ENCODE measurements at places on chromosomes 16 and 17. TPM values are rescaled to one million over a fixed set of nuclear protein-coding genes. Genes with fewer than 3 reads are reported as not detected.

GRCh38 chr17:77208217-77208808 lies 67.5 kb downstream of the SEC14L1 start:
- no peaks in the 10 kb centered on the region for H3K27me3 ChIP-seq
- no peak overlapping the region for H3K4me3 ChIP-seq
- peaks cover 7% of the 10 kb centered on the region for H3K4me1 ChIP-seq
- no peak for DNase-seq
- H3K36me3 ChIP-seq, result peaks cover 90% of the 10 kb centered on the region
- H3K27ac ChIP-seq, result no peak overlapping the region

MGAT5B gene
- 0.16 TPM for total RNA-seq

- no peak overlapping the region for H3K27ac ChIP-seq
- no peak for DNase-seq
- H3K4me3 ChIP-seq, result no peak overlapping the region
These were observed 215.3 kb downstream of the ZNF423 start for GRCh38 chr16:49640581-49640980.

RNF222 gene
- not detected for total RNA-seq

GRCh38 chr17:2346475-2346874 lies 9.2 kb downstream of the SGSM2 start:
- no peaks in the 10 kb centered on the region for H3K4me1 ChIP-seq
- no peaks in the 10 kb centered on the region for H3K27me3 ChIP-seq
- H3K4me3 ChIP-seq, result no peak overlapping the region
- H3K36me3 ChIP-seq, result peaks cover 7% of the 10 kb centered on the region
- DNase-seq, result no peak

DNA sequence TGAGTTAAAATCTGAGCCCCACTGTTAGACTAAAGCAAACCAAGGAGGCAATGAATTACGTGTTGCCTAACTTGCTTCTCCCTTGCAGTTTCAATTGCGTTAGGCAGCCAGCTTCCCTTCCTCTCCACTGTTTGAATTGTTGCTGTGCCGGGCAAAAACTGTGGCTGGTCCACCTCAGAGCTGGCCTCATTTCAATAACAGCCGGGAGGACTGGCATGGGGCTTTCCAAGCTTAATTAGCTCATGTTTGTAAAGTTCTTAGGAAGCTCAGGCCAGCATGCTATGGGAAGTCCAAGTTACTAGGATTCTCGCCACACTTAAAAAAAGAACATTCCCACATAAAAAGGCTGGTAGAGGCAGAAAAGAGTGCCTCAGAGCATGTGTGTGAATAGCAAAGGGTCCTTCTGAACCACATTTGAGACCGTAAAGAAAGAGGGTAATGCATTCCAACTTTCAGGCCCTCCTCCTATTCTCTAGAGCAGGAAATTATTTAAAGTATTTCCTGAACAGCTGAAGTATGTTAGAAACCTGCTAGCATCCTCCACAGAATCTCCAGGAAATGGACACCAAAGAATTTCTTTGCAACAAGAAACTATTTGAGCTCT lies 79.0 kb upstream of the SMURF2 start:
- H3K36me3 ChIP-seq, result no peaks in the 10 kb centered on the region
- no peak for DNase-seq
- no peak overlapping the region for H3K27ac ChIP-seq
- H3K4me3 ChIP-seq, result no peak overlapping the region
- H3K27me3 ChIP-seq, result no peaks in the 10 kb centered on the region

HOXB6 gene
- 14.2 TPM for total RNA-seq

UBE2Z gene
- total RNA-seq, result 48.2 TPM

- H3K4me1 ChIP-seq, result no peaks in the 10 kb centered on the region
- no peak overlapping the region for H3K27ac ChIP-seq
- H3K27me3 ChIP-seq, result no peaks in the 10 kb centered on the region
- no peaks in the 10 kb centered on the region for H3K36me3 ChIP-seq
These were observed 23.2 kb downstream of the SLC39A11 start for GRCh38 chr17:73069164-73069770.

DNA sequence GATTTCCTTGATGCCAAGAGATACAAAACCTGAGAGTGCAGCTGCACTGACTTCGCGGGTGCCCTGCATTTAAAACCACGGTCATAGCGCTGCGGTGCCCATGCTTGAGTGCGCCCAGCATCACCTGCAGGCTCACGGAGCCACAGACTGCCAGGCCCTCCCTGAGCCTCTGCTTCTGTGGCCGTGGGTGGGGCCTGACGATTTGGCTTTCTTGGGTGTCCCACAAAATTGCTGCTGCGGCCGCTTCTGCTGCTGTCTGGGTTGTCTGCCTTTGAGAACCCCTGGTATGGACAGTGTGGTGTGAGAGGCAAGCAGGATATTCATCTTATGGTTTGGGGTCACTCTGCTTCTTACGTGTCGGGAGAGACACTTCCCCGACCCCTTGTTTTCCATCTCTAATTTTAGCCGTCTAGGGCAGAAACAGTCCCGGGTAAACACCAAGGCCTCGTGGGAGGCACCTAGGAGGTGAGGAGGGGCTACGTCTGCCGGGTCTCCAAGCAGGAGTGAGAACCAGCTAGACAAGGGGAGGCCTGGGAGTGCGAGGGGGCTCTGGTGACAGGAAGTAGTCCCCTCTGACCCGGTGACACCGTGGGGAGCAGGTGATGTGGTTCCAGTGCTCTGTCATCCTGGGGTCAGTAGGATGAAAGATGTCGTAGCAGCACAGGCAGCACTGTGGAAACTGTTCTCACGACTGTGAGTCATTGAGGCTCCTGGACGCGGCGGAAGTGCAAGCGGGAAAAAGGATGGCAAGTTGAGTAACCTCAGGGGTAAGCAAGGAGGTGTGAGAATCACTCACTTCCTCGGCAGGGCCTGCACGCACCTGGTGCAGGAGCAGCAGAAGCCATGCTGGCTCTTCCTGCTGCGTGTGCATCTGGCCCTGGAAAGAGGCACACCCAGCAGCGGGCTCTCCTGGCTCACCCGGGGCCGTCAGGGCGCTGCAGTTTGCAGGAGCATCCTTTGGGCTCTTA lies 176.3 kb downstream of the RPTOR start:
- no peak overlapping the region for H3K4me3 ChIP-seq
- no peaks in the 10 kb centered on the region for H3K27me3 ChIP-seq
- H3K36me3 ChIP-seq, result no peaks in the 10 kb centered on the region

ZSCAN10 gene
- total RNA-seq, result 0.22 TPM

DNA sequence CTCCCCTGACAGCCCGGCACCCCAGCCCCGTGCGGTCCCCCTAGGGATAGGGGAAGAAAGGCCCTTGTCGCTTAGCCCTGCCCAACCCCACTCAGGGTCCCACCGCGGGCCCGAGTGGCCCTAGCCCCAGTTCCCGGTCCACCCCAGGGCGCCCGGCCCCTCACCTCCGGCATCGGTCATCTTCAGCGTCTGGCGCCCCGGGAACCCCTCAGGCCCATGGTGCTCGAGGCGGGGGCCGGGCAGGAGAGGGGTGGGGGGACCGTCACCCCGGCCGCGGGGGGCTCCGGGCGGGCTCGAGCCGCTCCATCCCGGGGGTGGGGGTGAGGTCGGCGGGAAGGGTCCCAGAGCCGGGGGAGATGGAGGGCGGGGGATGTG lies 620 bp downstream of the SAMD14 start:
- no peak overlapping the region for H3K27ac ChIP-seq
- H3K36me3 ChIP-seq, result peaks cover 2% of the 10 kb centered on the region
- no peak overlapping the region for H3K4me3 ChIP-seq
- H3K4me1 ChIP-seq, result peaks cover 23% of the 10 kb centered on the region

CLEC19A gene
- total RNA-seq, result not detected

DNA sequence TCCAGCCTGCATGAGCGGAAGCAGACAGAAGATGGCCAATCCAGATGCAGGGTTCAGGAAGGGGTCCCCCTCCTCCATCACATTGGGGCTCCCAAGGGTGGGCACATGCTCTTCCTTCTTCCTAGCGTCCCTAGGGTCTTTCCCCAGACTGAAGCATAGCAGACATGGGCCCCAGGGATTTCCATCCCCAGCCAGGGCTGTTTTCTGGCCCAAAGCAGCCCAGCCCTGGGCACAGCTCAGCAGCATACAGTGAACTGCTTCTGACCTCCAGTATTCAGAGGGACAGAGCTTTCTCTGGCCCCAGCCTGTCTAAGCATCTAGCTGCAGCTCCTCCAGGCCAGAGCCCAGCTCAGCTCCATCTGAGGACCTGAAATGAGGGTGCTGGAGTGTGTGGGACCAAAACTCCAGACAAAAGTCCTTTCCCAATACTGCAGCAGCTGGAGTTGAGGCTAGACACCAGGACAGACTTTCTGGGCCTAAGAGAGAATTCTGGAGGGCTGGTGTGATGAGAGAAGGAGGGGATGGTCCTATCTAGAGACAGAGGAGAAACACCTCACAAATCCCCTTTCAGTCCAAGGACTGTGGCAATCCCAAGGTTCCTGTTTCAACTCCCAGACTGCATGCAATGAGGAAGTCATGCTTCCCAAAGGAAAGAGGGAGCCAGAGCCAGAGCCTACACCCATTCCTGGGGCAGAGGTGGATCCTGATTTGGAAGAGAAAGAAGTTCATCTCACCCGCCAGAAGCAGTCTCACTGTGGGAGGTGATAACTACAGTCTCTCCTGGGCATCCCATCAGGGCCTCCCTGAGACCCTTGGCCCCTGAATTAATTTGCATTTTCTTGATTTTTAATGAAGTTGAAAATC lies 4.5 kb upstream of the FOXN1 start:
- no peak for DNase-seq
- H3K4me3 ChIP-seq, result no peak overlapping the region
- no peaks in the 10 kb centered on the region for H3K36me3 ChIP-seq
- H3K27ac ChIP-seq, result no peak overlapping the region

LDHD gene
- 0.83 TPM for total RNA-seq

SLC38A8 gene
- total RNA-seq, result not detected

MVP gene
- 1.4 TPM for total RNA-seq

DNA sequence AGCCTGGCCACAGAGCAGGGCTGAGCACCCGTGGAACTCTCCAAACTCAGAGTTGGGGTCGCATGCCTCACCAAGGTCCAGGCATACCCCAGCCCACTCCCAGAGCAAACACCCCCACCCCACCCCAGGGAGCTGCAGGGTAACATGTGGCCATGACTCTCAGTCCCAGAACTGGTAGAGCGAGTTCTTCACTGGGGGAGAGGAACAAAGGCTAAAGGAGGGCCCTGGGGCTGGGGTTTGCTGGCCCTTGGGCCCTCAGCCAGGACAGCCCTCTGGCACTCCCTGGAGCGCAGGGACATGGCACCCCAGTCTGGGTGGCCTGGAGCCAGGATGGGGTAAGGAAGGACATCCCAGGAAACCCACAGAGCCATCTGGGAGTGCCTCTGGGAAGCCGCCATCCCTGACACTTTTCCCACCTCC lies 4.2 kb downstream of the HID1 start:
- H3K27me3 ChIP-seq, result no peaks in the 10 kb centered on the region
- H3K4me1 ChIP-seq, result peaks cover 3% of the 10 kb centered on the region
- no peaks in the 10 kb centered on the region for H3K36me3 ChIP-seq
- no peak overlapping the region for H3K27ac ChIP-seq

GRCh38 chr17:38636054-38636453 lies 30.3 kb upstream of the SRCIN1 start:
- no peaks in the 10 kb centered on the region for H3K4me1 ChIP-seq
- H3K4me3 ChIP-seq, result no peak overlapping the region
- no peaks in the 10 kb centered on the region for H3K36me3 ChIP-seq
- H3K27ac ChIP-seq, result no peak overlapping the region
- DNase-seq, result no peak

DNA sequence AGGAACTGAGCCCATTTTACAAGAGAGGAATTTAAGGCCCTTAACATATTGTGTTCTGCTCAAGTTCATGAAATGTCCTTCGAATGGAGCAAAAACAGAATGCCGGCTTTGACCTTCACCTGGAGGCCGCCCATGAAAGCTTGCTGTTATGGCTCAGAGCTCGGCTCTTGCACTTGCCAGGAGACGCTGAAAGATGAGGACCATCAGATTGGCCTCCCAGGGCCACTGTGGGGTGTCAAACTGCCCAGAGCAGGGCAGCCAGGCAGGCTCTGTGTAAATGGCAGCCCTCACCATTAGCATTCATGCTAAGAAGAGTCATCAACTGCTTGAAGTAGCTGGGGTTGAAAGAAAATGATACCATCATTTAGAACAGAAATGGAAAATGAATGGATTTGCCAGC lies 39.3 kb downstream of the IL21R start:
- DNase-seq, result no peak
- H3K4me3 ChIP-seq, result no peak overlapping the region
- no peaks in the 10 kb centered on the region for H3K36me3 ChIP-seq
- H3K27me3 ChIP-seq, result peaks cover 9% of the 10 kb centered on the region
- no peaks in the 10 kb centered on the region for H3K4me1 ChIP-seq
- H3K27ac ChIP-seq, result no peak overlapping the region

GRCh38 chr17:28718333-28719020 lies 809 bp upstream of the RAB34 start:
- no peak overlapping the region for H3K27ac ChIP-seq
- no peaks in the 10 kb centered on the region for H3K27me3 ChIP-seq
- H3K4me1 ChIP-seq, result peaks cover 28% of the 10 kb centered on the region
- no peak overlapping the region for H3K4me3 ChIP-seq

- H3K27me3 ChIP-seq, result peaks cover 5% of the 10 kb centered on the region
- no peak overlapping the region for H3K27ac ChIP-seq
- H3K4me3 ChIP-seq, result no peak overlapping the region
- H3K36me3 ChIP-seq, result no peaks in the 10 kb centered on the region
These were observed 4.1 kb upstream of the GAST start for GRCh38 chr17:41707803-41708669.
